NCI-H1694 treated with DMSO at 0.1 percent for 48 hours (cell line): ENCODE measurements at places on chromosomes 1 and 21.

GRCh38 chr1:10776190-10776905, 20.1 kb downstream of the CASZ1 start:
- no peak for DNase-seq

GRCh38 chr1:202836623-202837403, 26.1 kb downstream of the PCAT6 start:
- DNase-seq = no peak

GRCh38 chr21:35382696-35383095, 333.6 kb upstream of the RUNX1 start:
- no peak for DNase-seq

GRCh38 chr1:97976801-97977200, 56.0 kb upstream of the DPYD start:
- DNase-seq = peak; percentile 82

- DNase-seq = no peak
These were observed 556.5 kb downstream of the PTBP2 start for GRCh38 chr1:97277891-97278654.

- no peak for DNase-seq
These were observed 4.4 kb downstream of the COL16A1 start for GRCh38 chr1:31699341-31699891.

DNA sequence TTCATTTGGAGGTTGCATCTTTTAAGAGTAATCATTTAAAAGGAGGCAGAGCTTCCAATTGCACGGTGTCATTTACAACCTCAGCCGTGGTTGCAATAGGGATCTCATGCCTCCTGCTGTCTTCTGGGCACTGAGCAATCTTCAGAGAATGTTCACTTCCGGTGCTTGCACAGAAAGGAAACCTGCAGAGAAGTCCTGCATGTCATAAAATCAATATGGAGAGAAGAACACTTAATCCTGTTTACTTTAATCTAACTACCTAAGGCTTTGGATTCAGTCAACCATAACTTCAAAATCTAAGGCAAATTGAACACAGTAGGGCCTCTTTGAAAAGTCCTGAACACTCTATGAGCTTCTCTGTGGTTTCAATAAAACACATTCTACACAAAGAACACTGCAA, 11.3 kb upstream of the MAP10 start:
- no peak for DNase-seq

DNA sequence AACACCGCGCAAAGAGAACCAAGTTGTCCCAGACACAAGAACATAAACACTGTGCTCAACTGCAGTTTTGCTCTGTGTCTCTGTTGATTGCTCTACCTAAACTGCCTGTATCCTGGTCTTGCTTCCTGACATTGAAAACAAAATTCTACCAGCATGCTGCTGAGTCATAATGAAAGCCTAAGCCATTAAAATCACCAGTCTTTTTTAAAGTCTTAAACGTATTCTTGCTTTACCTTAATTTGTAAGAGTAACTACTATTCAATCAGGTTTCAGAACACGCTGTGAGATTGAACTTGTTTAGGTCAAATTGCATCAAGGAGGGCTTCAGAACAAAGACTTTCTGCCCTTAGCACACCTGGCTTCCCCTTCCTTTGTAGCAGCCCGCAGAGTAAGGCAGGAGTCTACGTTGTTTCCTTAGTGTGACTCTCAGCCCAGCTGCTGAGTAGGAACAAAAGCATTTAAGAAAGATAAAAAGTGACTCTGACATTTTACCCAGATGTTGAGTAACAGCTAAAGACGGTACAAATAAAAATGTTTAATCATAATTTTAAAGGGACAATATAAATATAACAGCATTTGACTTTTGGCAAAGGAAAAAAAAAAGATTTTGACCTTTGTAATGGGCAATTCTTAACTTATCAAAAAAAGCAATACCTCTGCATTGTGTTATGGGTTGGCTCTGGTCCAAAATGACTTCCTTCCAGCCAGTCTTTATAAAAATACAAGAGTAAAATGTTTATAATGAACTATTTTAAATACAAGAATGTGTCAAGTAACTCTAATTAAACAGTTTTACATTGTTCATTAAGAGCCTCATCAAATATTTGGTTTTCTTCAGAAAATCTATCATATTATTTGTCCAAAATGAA, 186.9 kb upstream of the ADGRL4 start:
- no peak for DNase-seq

DNA sequence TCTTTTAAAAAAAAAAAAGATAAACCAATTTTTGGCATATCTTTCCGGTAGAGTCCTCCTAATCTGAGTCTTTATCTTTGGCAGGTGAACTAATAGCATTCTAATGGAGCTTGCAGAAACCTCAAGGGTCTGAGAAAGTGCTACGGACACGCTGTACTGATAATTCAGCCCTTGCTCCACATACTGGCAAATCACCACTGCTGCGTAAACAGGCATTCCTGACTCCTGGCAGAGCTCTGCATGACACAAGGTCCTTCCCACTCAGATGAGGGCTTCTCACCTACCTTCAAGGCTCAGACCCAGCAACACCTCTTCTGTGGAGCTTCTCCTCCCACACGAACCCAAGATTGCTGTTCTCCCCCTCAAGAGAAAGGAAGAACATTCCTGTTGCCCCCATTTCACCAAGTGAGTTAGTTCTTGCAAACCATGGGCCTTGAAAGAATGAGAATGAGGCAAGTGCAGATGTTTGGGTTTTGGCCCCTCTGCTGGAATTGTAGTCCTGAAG, 48.0 kb downstream of the LYST start:
- DNase-seq = no peak

DNA sequence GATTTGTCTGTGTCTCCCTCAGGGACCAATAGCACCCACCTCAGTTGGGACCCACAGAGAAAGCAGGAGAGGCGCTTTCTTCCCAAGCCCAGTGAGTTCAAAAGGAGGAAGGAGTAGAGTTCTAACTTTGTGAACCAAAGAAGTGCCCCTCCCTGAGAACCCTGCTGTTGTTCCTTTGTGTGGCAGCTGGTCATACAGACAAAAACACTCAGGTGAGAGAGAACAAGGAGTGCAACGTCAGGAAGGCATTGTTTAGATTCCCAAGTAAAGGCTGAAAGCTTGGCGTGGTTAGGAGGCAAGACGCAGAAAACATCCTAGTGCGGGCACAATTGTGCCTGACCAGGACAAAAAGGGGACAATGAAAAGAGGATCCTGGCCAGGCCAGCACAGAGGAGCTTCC, 654.6 kb downstream of the KIF26B start:
- DNase-seq = peak; percentile 65

- no peak for DNase-seq
These were observed 204.7 kb upstream of the PROX1 start for GRCh38 chr1:213782941-213783672.

DNA sequence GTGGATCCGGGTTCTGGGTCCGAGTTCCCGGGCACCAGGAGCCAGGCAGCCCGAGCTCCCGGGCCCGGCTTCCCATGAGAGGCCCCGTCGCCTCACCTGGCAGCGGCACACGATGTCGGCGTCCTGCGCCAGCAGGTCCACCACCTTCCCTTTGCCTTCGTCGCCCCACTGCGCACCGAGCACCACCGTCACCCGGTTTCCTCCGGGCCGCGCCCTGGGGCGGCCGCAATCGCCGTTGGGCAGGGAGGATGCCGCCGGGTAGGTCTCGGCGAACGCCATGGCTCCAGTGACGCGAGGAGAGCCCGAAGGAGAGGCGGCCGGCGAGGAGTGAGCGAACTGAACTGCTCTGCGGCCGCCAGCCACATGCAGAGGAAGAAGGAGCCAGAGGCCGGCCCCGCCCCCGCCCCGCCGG, at the start of gene ADSS2:
Gene ADSS2 (minus strand): TSS at position 371 of the 412 bp plus-strand sequence. CDS start 92 bp downstream, at position 279.
- DNase-seq = no peak

DNA sequence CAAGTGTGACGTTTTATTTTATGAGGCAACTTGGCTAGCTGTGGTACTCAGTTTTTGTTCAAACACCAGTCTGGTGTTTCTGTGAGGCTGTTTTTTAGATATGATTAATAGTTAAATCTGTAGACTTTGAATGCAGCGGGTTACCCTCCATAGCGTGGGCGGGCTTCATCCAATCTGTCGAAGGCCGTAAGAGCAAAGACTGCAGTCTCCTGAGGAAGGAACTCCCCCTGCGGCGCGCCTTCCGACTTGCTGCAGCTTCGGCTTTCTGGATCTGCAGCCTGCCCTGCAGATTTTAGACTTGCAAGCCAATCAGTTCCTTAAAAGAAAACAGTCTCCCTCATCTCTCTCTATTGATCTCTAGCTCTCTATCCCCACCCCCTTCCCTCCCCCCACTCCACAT, 4.2 kb upstream of the ZNF496 start:
- no peak for DNase-seq

DNA sequence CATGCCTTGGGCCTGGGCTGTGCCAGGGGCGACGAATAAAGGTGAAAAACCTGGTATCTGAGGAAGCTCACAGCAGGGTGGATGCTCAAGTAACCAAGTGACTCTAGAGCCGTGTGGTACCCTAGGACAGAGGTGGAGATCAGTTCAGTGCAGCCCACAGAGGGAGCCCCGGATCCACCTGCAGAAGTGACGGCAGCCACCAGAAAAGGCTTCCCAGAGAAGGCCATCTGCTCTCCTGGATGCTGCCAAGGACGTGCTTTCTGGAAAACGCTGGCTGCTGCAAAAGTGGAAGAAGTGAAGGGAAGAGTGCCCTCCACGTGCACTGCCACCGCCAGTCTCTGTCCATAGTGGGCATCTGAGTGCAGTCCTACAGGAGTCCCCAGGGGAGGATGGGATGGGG, 27.7 kb downstream of the TMCO4 start:
- peak; percentile 69 for DNase-seq

- peak; percentile 44 for DNase-seq
These were observed 408 bp downstream of the ESRRG start for GRCh38 chr1:216722821-216723220.

- no peak for DNase-seq
These were observed 159.4 kb upstream of the UBE2U start for GRCh38 chr1:64043976-64044375.
